ENCODE measurements at places on chromosomes 1 and 21.

- DNase-seq = peak; percentile 38
Observed at GRCh38 chr1:200139661-200140250, 112.2 kb downstream of the NR5A2 start.

GRCh38 chr1:231508941-231509340, 19.5 kb upstream of the TSNAX start:
- DNase-seq = no peak

GRCh38 chr1:153540394-153541361, at the start of gene S100A5:
Gene S100A5, minus strand, starts transcription at chr1:153540934. Its CDS starts 743 bp downstream, at chr1:153540191.
- DNase-seq = no peak

- no peak for DNase-seq
Observed at GRCh38 chr1:66254785-66255184, 279.2 kb upstream of the SGIP1 start.

DNA sequence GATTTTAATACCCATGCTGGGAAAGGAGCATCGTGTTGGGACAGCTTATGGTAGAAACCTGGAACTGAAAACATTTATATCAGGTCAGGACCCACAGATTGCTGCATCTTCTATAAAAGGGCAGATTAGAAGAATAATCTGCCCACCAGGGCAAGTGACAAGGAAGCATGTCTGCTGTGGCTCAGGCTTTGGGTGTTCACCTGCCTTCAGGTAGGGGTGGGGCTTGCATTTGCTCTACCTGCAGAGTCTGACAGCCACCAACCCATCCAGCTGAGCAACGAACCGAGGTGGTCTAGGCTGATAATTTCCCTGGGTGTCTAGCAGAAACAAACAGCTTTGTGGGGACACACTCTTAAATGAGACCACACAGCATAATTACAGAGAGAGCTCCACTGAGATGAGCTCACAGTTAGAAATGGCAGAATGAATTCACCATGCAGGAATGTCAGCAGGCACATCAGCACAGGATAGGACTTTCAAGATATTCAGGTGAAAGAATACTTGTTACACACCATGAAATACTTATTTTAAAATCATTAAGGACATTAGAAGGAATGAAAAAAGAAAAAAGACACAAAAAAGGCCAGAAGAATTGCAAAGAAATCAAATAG, 36.1 kb upstream of the B3GALT5 start:
- no peak for DNase-seq

DNA sequence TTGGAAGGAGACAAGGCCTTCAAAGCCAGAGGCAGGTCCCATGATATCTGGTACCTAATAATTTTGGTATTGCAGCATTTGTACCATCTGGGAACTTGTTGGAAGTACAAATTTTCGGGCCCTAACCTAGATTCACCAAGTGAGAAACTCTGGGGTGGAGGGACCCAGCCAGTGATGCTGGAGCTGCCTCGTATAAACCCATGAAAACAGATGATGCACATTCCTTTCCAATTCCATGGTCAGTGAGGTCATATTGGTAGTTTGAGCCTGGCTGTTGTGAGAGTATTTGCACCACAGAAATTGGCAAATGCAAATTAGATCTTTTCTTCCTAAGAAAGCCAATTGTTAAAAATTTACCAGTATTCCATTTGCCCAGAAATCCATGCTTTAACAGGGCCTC, 269.6 kb upstream of the PLXNA2 start:
- no peak for DNase-seq
